ENCODE measurements at places on chromosomes 4 and X.

- DNase-seq, result peak; percentile 5
Measured at GRCh38 chrX:19514791-19515614, at the start of gene MAP3K15. Gene MAP3K15, minus strand, starts transcription at chrX:19515508. Its CDS starts 247 bp downstream, at chrX:19515261.

- DNase-seq, result no peak
Measured at GRCh38 chr4:86448871-86449270, 89.0 kb upstream of the MAPK10 start.

GRCh38 chr4:24630937-24631336, 46.6 kb upstream of the DHX15 start:
- no peak for DNase-seq

DNA sequence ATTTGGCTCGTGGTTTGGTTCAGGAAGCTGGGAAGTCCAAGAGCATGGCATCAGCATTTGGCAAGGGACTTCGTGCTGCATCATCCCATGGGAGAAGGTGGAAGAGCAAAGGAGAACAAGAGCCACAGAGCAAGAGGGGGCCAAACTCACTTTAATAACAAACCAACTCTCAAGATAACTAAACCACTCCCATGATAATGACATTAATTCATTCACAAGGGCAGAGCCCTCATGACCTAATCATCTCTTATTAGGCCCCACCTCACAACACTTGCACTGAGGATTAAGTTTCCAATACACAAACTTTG, 113.4 kb upstream of the ATXN3L start:
- no peak for DNase-seq

GRCh38 chr4:66991521-66991920, 553.8 kb downstream of the CENPC start:
- DNase-seq, result no peak

DNA sequence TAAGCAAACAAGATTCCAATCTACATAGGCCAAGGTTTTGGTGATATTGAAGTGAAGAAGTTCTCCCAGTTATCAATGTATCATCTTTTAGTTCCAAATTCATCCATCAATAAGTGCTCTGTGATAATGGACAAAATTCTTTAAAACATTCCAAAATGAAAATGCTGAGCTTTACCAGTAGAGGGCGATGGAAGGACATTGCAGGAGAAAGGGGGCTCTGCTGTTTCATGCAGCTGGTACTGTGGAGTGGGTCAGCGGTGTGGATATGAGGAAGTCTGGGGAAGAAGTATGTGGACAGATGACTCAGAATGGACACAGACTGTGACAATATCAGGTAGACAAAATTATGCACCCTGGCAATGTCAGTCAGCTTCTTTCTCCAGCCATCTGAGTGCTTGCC, 46.6 kb upstream of the HS6ST2 start:
- DNase-seq, result no peak

GRCh38 chr4:16205298-16206164, 20.7 kb downstream of the TAPT1 start:
- DNase-seq, result no peak

DNA sequence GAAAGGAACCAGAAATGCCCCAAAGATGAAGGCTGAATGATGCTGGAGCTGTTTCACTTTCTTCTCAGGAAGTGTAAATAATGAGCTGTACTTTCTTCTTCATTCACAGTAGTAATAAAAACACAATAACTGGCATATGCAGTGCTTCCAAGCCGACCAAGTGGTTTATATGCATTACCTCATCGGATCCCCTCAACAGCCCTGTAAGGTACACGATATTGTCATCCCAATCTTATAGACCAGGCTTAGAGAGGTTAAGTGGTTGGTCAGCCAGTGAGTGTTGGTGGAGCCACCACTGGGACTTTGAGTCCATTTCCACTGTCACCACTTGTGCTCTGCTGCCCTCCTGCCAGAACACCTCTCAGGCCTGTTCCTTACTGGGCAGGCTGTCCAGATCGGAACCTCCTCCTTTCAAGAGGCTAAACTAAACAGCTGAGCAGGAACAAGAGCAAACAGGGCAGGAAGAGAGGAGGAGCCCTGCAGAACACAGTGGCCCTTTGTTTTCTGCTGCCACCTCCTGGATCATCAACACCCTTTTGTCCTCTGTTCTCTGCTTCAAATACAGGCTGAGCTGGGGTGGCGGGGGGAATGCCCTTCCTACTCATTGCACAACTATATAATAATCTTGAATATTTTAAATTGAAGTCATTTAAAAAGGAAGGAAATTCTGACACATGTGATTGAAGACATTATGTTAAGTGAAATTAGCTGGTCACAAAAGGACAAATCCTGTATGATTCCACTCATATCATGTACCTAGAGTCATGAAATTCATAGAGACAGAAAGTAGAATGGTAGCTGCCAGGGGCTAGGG, 112.5 kb upstream of the ATP6AP2 start:
- no peak for DNase-seq

DNA sequence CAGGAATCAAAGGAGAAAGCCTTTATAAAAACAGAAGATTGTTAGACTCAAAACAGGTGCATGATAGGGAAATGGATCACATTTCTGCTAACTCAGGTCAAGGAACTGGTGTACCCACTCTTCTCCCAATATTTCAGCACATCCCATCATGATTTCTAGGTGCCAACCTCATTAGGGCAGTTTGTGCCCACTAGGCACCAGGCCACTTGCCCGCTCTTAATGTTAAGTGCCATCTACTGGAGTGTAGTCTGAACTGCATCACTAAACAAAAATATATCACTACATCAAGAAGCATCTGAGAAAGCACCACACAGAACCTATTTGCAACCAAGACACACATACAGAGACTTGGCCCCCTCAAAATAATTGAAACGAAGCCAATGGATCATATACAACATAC, 140.4 kb upstream of the GRID2 start:
- no peak for DNase-seq

DNA sequence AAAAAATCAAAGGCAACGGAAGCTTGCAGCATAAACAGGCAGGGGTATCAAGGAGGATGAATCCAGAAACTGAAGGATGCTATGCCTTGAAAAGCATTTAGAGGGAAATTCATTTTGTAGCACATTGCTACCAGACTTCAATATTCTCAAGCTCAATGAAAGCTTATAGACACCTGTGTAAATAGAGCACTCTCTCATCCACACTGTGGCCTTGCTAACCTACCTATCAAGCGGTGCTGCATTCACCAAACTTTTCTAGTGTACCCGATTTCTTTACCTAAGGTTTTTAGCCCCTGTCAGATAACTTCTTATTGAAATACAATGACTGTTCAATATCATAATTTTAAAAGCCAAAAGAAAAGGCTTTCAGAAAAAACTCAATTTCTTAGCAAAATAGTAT, 20.2 kb upstream of the HSD17B13 start:
- no peak for DNase-seq

DNA sequence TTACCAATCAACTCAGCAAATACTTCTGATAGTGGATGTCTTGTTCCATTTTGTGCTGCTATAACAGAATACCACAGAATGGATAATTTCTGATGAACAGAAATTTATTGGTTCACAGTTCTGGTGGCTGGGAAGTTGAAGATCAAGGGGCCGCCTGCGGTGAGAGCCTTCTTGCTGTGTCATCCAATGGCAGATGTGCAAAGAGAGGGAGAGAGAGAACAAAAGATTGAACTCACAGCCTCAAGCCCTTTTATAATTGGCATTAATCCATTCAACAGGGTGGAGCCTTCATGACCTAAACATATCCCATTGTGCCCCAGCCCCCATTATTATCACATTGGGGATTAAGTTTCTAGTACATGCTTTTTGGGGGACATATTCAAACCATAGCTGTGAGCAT, 86.1 kb downstream of the ADGRG4 start:
- no peak for DNase-seq

GRCh38 chr4:141569141-141569540, 67.2 kb upstream of the IL15 start:
- DNase-seq, result no peak

DNA sequence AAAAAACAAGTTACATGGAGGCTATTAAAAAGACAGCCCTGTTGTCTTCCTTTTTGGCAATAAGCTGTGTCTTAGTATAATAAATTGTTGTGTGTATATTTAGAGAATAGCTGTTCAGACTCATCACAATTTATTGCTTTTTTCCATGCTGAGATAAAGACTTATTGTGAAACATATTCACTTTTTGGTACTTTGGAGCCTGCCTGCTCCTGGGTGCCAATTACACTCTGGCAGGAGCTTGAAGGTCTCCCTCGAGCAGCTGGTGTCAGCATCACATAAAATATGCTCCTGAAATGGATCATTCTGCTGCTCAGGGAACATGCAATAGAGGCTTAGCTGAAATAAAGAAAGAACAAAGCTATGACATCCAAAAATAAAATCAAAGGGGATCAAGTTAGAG, 211.6 kb upstream of the DKK2 start:
- no peak for DNase-seq

DNA sequence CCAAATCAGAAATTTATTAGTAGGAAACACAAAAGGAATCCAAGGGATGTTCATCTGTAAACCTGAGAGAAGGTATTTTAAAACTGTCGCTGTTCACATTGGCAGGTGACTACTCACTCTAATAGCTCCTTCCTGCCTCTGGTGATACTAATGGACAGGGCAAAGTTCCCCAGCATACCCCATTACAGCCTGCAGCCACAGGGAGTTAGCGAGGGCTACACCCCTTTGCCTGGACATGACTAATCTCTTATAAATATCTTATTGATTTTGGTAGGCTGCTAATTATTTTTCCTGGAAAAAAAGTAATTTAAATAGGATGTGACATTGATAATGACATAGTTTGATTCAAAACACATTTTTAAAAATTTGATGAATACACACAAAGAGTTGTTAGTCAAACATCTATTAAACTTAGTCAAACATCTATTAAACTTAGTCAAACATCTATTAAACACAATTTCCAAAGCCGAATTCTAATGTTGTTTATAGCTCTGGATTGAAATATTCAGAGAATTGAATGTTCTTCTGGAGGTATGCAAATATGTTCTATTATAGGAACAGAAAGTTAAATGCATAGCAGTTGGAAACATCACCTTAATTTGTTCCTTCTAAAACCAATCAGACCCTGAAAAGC, 83.0 kb upstream of the CBR4 start:
- DNase-seq, result no peak

GRCh38 chr4:143374255-143374654, 37.6 kb downstream of the GAB1 start:
- DNase-seq, result no peak

- DNase-seq, result no peak
Measured at GRCh38 chrX:50111742-50112141, 89.1 kb downstream of the AKAP4 start.

DNA sequence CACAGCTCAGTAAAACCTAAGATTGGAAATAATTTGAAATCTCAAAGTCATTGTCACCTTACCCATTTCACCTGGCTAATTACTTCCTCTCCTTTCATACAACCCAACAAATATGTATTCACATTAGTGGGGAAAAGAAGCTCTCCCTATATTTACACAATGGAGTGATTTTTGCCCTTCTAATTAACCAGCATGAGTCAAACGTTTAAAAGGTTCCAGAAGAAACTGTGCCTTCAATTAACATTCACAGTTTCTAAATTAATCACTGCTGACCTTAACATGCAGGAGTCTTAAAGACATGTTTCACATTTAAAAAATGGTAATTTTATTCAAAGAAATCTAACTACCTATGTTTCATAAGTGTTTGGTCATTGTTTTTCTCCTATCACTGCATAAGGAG, 254.6 kb downstream of the CBLL2 start:
- DNase-seq, result no peak

- DNase-seq, result no peak
Measured at GRCh38 chr4:133584714-133585113, 435.6 kb downstream of the PCDH10 start.

- DNase-seq, result no peak
Measured at GRCh38 chr4:8523175-8523574, 57.0 kb upstream of the GPR78 start.

DNA sequence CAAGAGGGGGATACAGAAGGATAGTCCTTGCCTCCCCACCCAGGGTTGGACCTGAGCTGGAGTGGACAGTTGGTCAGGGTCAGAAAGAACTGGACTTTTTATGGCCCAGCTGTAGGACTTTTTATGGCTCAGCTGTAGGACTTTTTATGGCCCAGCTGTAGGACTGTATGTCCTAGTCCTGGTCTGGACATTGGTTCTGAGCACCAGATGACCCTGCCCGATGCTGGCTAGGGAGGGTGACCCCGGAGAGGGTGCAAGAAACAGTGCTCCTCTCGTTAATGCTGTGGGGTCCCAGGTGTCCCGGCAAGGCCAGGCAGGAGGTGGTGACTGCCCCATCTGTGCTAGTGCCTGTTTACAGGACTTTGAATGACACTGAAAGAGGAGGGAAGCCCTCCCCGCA, 2.0 kb upstream of the LETM1 start:
- no peak for DNase-seq

DNA sequence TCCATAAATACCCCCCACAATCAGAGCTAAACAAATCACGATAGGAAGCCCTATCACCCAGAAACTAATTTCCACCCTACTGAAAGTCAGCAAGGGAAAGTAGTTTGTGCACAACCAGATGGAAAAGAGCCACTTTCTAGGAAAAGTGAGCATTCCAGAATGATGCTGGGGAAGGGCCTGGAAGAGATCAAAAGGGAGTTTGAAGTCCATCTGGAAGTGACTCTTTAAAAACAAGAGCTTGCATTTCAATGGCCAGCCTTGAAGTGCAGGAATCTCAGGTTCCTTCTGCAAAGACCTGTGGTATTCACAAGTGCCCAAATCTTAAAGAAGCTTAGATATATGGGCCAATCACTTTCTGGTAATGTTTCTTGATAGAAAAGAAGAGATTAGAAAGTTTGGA, 97.0 kb upstream of the LDB2 start:
- no peak for DNase-seq

DNA sequence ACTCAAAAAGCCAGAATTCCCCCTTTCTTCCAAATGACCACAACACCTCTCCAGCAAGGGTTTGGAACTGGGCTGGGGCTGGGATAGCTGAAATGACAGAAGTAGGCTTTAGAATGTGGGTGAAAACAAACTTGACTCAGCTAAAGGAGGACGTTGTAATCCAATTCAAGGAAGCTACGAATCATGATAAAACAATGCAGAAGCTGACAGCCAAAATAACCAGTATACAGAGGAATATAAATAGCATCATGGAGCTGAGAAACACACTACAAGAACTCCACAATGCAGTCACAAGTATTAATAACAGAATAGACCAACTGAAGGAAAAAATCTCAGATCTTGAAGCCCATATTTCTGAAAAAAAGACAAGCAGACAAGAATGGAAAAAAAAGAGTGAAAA, 95.8 kb upstream of the TET2 start:
- DNase-seq, result no peak

- DNase-seq, result no peak
Measured at GRCh38 chr4:55004831-55005230, 120.6 kb downstream of the KDR start.

GRCh38 chrX:78838709-78839108, 91.2 kb downstream of the LPAR4 start:
- DNase-seq, result no peak

DNA sequence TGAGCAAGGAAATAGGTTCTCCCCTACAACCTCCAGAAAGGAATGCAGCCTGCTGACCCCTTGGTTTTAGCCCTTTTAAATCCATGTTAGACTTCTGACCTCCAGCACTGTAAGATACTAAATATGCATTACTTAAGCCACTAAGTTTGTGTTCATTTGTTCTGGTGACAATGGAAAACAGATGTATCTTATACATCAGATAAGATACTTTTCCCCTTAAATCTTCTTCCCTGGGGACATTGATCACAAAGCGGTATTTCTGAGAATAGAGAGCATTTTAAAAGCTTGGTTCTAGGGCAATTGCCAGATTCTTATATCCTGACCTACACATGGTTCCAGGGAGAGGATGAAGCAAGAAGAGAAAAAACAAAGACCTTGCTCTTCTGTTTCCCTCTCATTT, 6.5 kb upstream of the TMEM184C start:
- DNase-seq, result no peak
